ELF-1 (cell line): ENCODE measurements at places on chromosomes 2 and 18.

DNA sequence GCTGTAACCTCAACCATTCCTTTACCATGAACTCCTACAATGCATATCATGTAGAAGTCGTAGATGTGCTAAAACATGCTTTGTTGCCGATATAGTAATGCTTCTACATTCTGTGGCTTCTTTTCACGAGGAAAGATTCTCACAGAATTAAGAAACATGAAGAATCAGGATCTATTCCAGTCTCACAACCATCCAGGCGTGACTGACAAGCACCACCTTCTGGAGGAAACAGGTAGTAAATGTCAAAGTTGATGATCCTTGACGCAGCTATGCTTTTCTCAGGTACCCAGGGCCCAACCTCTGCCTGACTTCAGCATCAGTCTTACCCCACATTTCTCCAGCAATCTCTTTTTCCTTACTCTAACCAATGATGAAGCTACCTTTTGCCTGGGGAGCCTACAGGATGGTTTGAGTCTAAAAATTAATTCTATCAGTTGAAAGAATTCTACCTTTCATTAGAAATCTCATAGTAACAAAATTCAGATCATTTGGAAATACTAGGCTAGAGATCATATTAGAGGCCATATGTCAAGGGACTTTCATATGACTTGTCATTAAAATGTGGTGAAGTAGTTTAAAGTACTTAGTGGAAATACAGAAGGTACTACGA is 123.3 kb upstream of the RND3 start:
- peak; percentile 40 for DNase-seq

- DNase-seq, result no peak
Measured at GRCh38 chr2:185475914-185476313, 262.7 kb upstream of the FSIP2 start.

DNA sequence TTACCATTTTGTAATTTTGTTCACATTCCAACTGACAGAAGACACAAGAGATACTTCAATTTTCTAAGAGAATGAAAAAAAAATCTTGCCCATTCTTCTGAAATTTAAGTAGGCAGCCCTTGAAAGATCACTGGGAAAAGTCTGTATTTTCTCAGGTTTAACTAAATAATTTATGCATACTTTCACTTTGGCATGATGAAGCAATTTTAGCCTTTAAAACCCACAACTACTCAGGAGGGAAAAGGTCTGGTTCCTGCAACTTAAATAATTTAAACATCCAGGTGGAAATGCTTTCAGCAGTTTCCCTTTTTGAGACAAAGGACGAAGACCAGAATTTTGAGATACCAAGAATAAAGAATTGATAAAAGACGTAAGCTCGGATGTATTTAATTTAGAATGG is 61.4 kb downstream of the ZEB2 start:
- no peak for DNase-seq

- no peak for DNase-seq
Measured at GRCh38 chr2:147451902-147452515, 392.8 kb upstream of the ACVR2A start.

DNA sequence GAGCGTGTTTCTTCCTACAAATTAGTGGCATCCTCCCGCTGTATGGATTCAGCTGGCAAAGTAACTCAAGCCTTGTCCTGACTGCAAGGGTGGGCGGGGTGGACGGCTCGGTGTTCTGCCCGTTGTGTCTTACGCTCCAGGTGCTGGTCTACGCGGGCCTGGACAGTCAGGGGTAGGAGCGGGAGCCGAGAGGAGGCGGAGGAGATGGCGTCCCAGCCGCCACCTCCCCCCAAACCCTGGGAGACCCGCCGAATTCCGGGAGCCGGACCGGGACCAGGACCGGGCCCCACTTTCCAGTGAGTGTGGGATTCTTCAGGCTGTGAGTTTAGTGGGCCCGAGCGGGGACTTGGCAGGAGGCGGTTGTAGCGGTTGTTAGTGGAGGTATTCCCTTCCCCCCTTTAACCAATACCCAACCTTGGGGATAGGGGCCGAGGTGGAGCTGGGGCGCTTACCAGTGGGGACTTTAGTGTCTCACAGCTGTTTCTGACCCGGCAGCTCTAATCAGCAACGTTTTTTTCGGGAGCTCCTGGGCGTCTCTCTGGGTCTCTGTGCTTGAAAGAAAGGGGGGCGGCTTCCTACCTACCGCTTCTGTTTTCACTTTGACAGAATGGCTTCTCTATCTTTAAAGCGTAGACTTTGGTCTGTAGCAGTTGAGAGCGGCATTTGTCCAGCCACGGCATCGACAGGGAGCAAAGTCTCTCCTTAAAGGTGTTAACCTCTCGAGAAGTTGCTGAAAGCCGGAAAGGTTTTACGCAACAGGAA is at the start of the genes PEX13 and PUS10:
Gene PEX13 (plus strand): TSS at position 165 of the 762 bp plus-strand sequence. CDS start 40 bp downstream, at position 205.
Gene PUS10 (minus strand): TSS at position 700 of the 762 bp plus-strand sequence. CDS start 6,365 bp downstream, outside the sequence.
- DNase-seq, result peak; percentile 86

- no peak for DNase-seq
Measured at GRCh38 chr18:5106730-5107129, 90.3 kb downstream of the AKAIN1 start.

GRCh38 chr18:79533591-79533990 is 137.9 kb downstream of the NFATC1 start:
- no peak for DNase-seq

DNA sequence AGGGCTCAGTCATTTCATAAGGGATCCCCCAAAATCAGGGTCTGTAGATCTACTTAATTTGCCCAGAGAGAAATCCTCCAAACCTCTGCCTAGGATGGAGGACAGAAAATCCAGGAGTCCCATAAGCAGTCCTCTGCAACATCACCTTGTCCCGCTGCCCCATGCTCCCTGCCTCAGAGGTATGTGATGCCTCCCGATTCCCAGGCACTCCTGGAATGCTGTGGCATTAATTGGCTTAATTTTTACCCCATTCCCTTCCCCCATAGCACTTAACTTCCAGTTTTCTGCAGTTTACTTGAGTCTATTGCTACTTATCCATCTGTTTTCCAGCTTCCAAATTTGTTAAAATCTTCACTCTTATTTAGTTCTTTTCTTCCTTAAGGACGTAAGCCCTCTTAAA is 91.6 kb upstream of the TSPYL6 start:
- DNase-seq, result no peak

DNA sequence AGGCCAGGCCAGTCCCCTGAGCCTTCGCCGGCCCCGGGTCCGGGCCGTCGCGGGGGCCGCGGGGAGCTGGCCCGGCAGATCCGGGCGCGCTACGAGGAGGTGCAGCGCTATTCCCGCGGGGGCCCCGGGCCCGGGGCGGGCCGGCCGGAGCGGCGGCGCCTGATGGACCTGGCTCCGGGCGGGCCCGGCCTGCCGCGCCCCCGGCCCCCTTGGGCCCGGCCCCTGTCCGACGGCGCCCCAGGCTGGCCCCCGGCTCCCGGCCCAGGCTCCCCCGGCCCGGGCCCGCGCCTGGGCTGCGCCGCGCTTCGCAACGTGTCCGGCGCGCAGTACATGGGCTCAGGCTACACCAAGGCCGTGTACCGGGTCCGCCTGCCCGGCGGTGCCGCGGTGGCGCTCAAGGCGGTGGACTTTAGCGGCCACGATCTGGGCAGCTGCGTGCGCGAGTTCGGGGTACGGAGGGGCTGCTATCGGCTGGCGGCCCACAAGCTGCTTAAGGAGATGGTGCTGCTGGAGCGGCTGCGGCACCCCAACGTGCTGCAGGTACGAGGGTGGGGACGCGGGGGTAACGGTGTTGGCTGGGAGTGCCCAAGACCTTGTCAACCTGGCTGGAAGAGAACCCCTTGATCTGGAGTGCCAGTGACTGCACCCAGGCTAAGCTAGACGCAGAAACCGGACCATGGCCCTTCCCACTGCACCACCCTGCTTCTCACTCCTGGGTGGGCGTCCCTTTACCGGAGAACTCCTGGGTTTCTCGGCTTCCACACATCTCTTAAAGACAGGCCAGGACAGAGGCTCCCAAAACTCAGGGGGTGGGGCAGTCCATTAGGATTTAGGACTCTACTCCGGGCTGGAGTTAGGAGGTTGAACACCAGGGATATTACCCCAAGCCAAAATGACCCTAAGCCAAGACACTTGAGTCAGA is 739 bp downstream of the PKDCC start:
- DNase-seq, result no peak

- no peak for DNase-seq
Measured at GRCh38 chr2:119377993-119378345, 11.2 kb downstream of the DBI start.
